Right cardiac atrium (tissue), 5 donors: ENCODE measurements at places on chromosomes 3 and 15.

DNA sequence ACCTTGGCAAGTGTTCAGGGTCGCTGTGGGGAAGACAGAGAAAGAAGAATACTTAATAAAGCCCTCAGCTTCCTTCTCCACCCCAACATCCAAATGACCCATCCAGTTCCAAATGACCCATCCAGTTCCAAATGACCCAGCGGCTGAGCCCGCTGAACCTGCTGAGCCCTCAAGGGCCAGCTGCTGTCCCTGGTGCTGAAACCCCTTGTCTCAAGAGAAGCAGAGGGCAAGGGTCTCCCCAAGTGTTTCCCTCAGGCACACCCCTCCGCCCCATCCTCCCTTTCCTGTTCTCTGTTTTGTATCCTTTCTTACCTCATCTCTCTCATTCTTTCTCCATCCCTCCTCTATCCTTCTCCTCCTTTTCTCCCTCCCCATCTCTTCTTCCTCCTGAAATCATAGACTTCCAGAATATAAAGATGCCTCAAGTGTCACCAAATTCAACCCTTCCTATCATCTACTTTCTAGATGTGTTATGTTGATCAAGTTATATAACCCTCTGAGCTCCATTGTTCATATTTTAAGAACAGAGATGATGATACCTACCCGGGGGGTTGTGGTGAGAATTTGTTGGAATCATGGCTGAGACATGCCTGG lies 29.0 kb downstream of the CCDC33 start:
- DNase-seq = peak; percentile 71

- no peak for DNase-seq
Observed at GRCh38 chr15:80597076-80597475, 98.0 kb upstream of the ABHD17C start.

DNA sequence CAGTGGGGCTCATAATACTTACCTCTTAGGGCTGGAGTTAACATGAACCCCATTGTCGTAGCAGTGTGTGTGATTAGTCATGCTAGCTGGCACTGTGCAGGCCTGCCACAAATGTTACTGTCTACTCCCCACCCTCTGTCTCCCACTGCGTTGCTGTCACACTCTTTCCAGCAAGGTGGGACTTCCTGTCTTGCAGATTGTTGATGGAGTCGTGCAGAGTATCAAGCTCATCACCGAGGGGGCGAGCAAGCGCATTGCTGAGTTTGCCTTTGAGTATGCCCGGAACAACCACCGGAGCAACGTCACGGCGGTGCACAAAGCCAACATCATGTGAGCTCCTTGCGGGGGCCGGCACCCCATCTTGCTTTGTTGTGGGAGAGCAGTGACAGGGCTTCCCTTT lies 12.9 kb downstream of the IDH3A start:
- no peak for DNase-seq

GRCh38 chr15:91291673-91292072 lies 191.6 kb downstream of the SV2B start:
- no peak for DNase-seq

GRCh38 chr3:180611006-180611405 lies 9.0 kb downstream of the TTC14 start:
- DNase-seq = no peak

DNA sequence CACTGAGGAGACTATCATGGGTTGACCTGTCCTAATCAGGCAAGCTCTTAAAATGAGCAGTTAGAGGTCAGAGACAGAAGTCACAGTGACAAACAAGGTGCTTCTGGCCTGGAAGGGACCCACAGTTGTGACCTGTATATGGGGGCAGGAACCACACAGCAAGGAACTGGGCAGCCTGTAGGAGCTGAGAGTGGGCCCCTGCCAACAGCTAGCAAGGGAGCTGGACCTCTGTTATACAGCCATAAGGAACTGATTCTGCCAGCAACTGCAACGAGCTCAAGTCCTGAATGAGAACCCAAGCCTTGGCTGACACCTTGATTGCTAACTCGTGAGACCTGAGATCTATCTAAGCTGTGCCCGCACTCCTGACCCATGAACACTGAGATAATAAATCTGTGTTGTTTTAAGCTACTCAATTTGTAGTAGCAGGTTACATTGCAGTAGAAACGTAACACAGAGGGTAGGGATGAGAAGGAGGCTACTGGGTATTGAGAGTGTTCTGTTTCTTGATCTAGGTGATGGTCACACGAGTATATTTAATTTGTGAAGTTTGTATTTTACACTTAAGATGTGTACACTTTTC lies 44.5 kb upstream of the MAGI1 start:
- DNase-seq = no peak

DNA sequence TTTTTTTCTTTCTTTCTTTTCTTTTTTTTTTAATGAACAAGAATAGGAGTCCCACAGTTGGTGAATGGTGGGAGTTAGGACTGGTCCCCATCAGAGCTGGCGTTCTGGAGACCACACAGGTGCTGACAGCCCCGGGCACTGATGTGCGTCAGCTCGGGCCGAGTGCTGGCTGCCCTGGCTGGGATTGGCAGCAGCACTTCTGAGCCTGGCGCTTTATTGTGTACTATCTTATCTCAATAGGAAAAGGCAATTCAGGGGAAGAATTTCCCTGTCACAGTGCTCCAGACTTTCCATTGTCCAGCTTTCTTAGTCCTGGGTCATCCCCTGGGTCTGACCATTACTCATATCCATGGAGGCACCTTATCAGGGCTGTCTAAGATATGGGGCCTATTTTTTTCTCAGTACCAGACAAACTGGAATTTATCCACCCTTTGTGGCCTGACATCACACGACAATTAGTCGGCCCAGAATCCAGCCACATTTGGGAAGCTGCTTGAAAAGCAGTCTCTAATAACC lies 54.1 kb downstream of the TMEM44 start:
- peak; percentile 94 for DNase-seq

- DNase-seq = no peak
Observed at GRCh38 chr15:27672537-27672936, 426.6 kb downstream of the OCA2 start.

DNA sequence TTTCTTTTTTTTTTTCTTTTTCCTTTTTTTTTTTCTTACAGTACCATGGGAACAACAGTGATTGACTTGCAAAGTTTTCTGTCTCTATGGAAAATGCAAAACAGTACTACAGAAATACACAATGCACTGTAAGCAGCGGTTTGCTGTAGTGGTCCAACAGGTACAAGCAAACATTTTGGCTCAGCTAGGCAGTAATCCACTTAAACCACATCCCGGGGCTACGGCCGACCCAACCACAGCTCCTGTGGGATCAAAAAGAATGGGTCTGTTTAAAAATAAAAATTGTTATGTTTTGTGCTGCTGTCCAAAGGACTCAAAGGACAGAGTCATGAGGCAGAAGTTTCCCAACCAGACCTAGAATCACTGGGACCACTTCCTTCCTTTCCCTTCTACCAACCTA lies 667.1 kb upstream of the ADAMTS9 start:
- DNase-seq = no peak

DNA sequence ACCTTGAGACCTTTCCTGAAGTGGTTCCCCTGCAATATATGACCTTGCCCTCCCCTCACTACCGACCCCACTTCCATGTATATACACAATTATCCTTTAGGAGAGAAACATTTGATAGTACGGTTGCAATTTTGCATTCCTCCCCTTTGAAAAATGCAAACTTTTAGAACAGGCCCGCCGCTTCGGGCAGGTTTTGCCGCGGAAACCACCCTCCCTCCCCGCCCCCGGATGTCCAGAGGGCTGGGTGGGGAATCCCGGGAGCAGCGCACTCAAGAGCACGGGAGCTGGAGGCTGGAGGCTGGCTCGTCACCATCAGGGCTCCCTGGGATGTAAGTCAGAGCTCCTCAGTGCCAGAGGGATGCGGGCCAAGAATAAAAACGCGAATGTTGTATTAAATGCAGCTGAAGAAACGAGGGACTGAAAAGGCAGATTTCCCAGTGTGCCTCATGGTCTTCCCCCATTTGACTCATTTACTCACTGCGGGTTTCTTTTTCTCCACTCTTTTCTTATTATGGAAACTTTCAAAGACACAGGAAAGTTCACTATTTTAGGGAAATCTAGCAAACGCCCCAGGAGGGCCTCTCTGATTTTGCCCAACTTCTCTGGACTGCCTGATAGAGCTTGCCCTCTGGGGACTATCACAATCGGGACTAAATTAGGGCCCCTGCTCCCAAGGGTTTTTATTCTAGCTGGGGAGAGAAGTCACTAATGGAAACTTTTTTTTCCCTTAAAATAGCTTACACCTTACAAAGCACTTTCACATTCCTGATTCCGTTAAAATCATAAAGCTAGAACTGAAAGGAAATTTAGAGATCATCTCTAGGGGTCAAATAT lies 2.9 kb upstream of the USP3 start:
- DNase-seq = peak; percentile 94

DNA sequence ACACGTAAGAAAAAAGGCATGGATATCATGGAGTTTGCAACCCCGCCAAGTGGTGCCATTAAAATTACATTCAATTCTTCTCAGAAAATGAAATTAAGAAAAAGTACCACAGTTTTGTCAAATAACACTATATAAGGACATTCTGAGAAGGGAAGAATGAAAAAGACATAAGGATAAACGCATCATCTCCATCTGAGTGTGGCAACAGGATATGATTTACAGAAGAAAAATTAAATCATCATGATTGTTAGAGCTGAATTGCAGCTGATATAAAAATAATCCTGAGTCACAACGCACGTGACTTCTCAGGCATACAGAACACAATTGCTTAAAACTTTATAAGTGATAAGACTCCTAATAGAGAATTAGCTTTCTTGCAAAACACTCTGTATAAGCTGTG lies 133.8 kb downstream of the GREM1 start:
- no peak for DNase-seq

- peak; percentile 19 for DNase-seq
Observed at GRCh38 chr3:107943786-107944523, 146.9 kb downstream of the CD47 start.

- peak; percentile 91 for DNase-seq
Observed at GRCh38 chr3:185152410-185153170, at the start of gene C3orf70. Gene C3orf70, minus strand, starts transcription at chr3:185153060. Its CDS starts 237 bp downstream, at chr3:185152823.

- no peak for DNase-seq
Observed at GRCh38 chr15:41183581-41183980, 47.0 kb downstream of the EXD1 start.

- peak; percentile 62 for DNase-seq
Observed at GRCh38 chr3:194561306-194561974, 71.8 kb downstream of the TMEM44 start.

- peak; percentile 83 for DNase-seq
Observed at GRCh38 chr3:130509008-130509407, 8.0 kb upstream of the COL6A6 start.

GRCh38 chr3:59653405-59654122 lies 603.7 kb upstream of the CFAP20DC start:
- no peak for DNase-seq

- no peak for DNase-seq
Observed at GRCh38 chr3:10883478-10884234, 67.6 kb downstream of the SLC6A11 start.

- DNase-seq = peak; percentile 94
Observed at GRCh38 chr15:78565097-78565950, at the start of gene CHRNA5. Gene CHRNA5, plus strand, starts transcription at chr15:78565520. Its CDS starts 200 bp downstream, at chr15:78565720.

- DNase-seq = peak; percentile 32
Observed at GRCh38 chr3:47365213-47366153, 15.3 kb upstream of the PTPN23 start.

DNA sequence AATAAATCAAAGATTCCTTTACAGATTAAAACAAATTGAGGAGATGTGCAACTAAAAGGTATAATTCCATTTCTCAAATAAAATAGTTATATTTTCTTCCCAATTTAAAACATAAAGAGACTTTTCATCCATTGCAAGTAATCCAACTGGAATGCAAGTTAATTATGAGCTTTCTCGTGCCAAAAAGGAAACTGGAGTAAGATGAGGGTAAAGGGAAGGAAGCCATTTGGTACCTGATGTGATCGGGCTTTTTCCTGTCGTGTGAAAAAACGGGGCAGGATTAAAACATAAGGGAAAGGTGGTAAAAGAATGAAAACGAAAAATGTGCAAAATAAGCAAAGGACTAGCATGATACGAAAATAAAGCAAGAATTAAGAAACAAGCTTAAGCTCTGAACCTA lies 41.8 kb upstream of the XXYLT1 start:
- no peak for DNase-seq

- peak; percentile 36 for DNase-seq
Observed at GRCh38 chr3:48408823-48409281, 21.0 kb downstream of the PLXNB1 start.

DNA sequence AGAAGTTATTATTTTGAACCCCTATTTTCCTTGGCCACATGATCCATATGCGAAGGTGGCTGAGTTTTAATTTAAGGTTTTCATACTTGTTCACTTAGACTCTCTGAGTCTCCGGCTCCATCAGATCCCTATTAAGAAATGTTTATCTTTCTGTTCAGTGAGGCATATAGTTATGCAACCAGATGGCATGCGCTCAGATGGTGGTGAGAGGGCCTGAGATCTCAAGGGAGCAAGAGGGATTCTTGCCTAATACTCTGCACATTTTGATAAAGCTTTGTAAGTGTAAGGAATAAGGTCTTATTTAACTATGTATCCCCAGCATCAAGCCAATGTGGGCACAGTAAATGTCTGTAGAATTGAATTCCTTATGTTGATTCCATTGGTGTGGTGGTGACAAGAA lies 78.9 kb upstream of the DPH6 start:
- no peak for DNase-seq

- peak; percentile 97 for DNase-seq
Observed at GRCh38 chr3:43690400-43691119, at the start of gene ABHD5. Gene ABHD5, plus strand, starts transcription at chr3:43690938. Its CDS starts 55 bp downstream, at chr3:43690993.

GRCh38 chr15:31801152-31801551 lies 229.2 kb upstream of the CHRNA7 start:
- peak; percentile 82 for DNase-seq

- DNase-seq = no peak
Observed at GRCh38 chr3:107024551-107025026, 352.6 kb upstream of the CCDC54 start.

- DNase-seq = no peak
Observed at GRCh38 chr15:70505936-70506912, 257.1 kb downstream of the UACA start.

DNA sequence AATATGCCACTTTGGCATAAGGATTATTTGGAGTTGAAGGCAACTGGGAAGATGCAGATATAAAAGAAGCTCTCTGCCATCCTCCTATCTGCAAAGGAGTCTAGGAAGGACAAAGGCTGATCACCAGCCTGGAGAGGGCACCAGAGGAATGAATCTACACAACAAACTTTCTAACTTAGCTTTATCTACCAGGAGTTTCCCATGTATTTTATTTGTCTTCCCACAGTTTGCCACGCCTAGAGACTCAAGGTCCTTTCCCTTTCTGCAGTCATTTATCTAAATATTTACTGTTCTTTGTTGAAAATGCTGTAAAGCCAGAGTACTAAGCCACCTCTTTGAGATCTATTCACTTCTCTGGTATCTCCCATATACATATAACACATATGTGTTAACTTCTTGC lies 32.2 kb downstream of the GPR176 start:
- no peak for DNase-seq
